ENCODE measurements at places on chromosomes 1 and 21. TPM values are rescaled to one million over a fixed set of nuclear protein-coding genes. Genes with fewer than 3 reads are reported as not detected.

TMPRSS15 gene
- total RNA-seq, result not detected

TNFRSF4 gene
- 384 TPM for total RNA-seq

PLA2G2D gene
- not detected for total RNA-seq

CNR2 gene
- total RNA-seq, result 0.04 TPM

Data from activated T-helper 17 cell treated with anti-CD3 and anti-CD28 coated beads, Interleukin-2, amount 50 U/mL, for 72 hours (primary cell).